Activated naive CD8-positive, alpha-beta T cell treated with anti-CD3 and anti-CD28 coated beads for 36 hours (primary cell): ENCODE measurements at places on chromosomes 5 and 9. TPM values are rescaled to one million over a fixed set of nuclear protein-coding genes. Genes with fewer than 3 reads are reported as not detected.

Gene TMEFF1
- 0.10 TPM for total RNA-seq

Gene SLC27A6
- not detected for total RNA-seq

Gene CDKN2B-AS1
- not detected for total RNA-seq

Gene LRRC70
- 0.34 TPM for total RNA-seq

Gene IRX2
- not detected for total RNA-seq

Gene PCDHA12
- total RNA-seq: not detected

Gene PCDHGB3
- not detected for total RNA-seq

Gene ANKRD31
- total RNA-seq: 0.99 TPM

- no peak for DNase-seq
Observed at GRCh38 chr5:45110399-45110798, 301.7 kb downstream of the MRPS30 start.

DNA sequence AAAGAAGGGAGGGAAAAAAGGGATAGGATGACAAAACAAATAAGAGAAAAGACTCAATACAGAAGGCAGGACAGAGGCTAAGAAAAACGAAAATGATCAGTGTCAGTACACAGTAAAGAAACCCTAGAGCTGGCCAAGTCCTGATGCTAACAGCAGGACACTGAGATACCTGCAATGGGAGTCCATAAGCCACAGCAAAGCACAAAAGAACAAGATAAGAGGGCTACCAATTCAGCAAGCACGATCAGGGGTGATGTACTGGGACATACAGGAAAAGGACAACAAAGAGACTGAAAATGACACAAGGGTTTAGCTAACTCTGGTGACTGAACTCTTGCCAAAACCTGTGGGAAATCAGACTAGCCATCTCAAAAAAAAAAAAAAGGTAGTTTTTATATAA is 1072.6 kb upstream of the COX7C start:
- no peak for DNase-seq

- no peak for DNase-seq
Observed at GRCh38 chr5:139147483-139148087, 50.6 kb downstream of the SIL1 start.

DNA sequence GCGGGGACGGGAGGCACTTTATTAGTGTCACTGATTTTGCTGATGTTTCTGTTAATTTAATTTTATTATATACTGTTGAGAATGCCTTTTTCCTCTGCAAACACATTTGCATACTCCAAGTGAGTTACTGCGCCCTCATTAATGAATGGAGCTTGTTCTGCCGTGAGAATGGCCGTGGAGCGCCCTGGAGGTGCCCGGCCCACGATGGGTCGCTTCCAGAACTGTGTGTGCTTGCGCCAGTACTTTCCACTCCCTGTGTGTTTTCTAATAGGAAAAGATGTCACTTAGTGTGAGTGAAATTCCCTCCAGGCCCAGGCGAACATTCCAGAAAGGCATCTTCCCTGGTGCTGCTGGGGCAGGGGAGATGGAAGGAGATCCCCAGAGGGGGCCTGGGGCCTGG is 30.1 kb downstream of the NDUFS6 start:
- no peak for DNase-seq

- no peak for DNase-seq
Observed at GRCh38 chr5:78544561-78545201, 103.9 kb downstream of the LHFPL2 start.

- no peak for DNase-seq
Observed at GRCh38 chr9:32490601-32491000, 35.4 kb downstream of the RIGI start.

GRCh38 chr9:93587284-93587650 is 10.9 kb downstream of the PHF2 start:
- no peak for DNase-seq

GRCh38 chr9:81566074-81566698 is 123.2 kb downstream of the TLE1 start:
- no peak for DNase-seq

DNA sequence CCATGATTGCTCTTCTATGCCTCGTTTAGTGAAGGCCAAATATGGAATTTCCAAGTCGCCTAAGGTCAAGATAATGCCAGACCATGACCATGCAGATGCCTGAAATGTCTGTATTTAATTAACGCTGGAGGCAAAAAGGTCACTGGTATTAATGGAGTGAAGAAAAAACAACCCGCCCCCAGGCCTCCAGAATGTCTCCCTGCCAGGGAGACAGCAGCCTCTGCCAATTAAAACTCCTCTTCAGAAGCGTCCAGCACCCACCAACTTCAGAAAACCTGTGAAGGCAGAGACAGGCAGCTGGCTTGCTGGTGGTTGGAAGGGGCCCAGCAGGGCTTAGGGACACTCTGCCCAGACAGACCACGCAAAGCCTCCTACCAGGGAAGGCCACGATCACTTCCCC is 94.4 kb downstream of the VAV2 start:
- DNase-seq: no peak

- DNase-seq: no peak
Observed at GRCh38 chr9:86471171-86471815, 117.1 kb upstream of the TUT7 start.

- no peak for DNase-seq
Observed at GRCh38 chr5:15638296-15638695, 138.3 kb downstream of the FBXL7 start.

GRCh38 chr5:40569546-40570270 is 110.0 kb upstream of the PTGER4 start:
- no peak for DNase-seq
